NCI-H446 treated with DMSO at 0.1 percent for 48 hours (cell line): ENCODE measurements at places on chromosomes 1 and 21.

DNA sequence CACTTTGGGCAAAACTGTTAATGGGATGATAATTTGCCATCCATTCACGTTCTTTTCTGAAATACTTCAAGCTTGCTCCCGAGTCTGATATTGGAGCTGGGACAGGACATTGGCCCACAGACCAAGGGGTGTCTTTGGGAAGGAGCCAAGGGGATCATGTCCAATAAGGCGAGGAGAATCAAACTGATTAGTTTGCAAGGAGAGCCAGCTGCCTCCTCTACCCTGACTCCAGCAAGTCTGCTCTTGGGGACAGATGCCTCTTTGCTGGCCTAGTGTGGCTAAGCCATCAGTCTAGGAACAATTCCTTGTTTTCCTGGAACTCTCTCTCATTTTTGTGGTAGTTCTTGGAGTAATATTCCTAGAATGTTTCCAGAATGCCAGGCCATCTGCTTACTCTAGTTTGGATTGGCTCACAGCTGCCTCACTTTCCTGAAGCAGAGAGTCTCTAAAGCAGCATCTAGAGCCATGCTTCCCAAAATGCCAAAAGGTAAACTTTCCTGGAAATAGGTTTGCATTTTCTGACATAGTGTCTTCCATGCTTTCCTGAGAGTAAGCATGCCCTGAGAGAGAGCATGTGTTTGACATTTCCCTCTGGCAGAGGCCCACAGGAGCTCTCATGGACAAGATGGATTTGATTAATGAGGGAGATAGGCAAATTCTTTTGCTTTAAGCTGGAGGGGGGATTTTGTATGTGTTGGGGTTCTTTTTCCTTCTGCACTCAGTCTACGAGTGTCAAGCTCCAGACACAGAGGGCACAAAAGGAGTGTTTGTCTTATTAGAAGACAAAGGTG, 145.6 kb downstream of the GDAP2 start:
- peak; percentile 87 for DNase-seq

DNA sequence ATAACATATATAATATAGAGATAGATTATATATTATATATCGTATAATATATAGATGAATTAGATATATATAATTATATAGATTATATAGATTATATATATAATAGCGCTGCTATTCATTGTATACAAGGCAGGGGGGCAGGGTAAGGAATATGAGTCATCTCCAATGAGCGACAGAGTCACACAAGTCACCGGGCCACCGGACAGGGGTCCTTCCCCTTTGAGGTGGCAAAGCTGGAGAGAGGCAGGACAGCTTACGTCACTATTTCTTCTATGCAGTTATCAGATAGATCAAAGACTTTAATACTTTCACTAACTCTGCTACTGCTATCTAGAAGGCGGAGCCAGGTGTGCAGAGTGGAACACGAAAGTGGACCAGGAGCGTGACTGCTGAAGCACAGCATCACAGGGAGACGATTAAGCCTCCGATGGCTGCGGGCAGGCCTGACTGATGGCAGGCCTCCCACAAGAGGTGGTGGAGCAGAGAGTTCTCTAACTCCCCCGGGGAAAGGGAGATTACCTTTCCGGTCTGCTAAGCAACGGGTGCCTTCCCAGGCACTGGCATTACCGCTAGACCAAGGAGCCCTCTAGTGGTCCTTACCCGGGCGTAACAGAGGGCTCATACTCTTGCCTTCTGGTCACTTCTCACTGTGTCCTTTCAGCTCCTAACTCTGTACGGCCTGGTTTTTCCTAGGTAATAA, 2154.7 kb downstream of the MRPL39 start:
- no peak for DNase-seq

- DNase-seq, result no peak
These were observed 473.6 kb upstream of the ZP4 start for GRCh38 chr1:238364214-238364892.

GRCh38 chr21:28444557-28444956, 548.1 kb downstream of the LTN1 start:
- no peak for DNase-seq

- DNase-seq, result no peak
These were observed 154.1 kb downstream of the TRABD2B start for GRCh38 chr1:47843059-47843458.

- no peak for DNase-seq
These were observed 38.0 kb upstream of the DESI2 start for GRCh38 chr1:244614879-244615278.

GRCh38 chr1:200453553-200453905, 43.7 kb upstream of the ZNF281 start:
- no peak for DNase-seq

GRCh38 chr1:13869172-13869797, 169.3 kb downstream of the PRDM2 start:
- DNase-seq, result no peak

GRCh38 chr1:56437959-56438358, 141.4 kb downstream of the PLPP3 start:
- no peak for DNase-seq

- no peak for DNase-seq
These were observed 5.7 kb upstream of the PAXBP1 start for GRCh38 chr21:32777269-32777668.

GRCh38 chr1:245014247-245015029, 140.3 kb upstream of the KIF26B start:
- no peak for DNase-seq

- no peak for DNase-seq
These were observed 772 bp downstream of the ADAM15 start for GRCh38 chr1:155051777-155052398.

DNA sequence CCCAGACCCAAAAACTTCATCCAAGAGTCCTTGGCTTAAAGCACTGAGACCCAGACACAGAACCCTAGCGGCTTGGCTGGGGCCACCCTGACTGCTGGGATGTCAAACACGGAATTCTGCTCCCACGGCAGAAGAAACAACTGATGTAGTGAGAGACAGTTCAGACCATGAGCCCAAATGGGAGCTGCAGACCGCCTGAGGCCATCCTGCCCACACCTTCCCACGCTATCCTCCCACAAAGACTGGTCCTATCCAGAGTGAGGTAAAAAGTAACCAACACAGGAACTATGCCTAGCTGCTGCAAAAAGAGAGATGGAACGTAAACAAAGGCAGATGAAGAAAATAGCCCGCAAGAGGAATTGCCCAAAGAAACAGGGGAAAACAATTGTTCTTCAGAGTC, 203.3 kb downstream of the PTPRU start:
- DNase-seq, result no peak

DNA sequence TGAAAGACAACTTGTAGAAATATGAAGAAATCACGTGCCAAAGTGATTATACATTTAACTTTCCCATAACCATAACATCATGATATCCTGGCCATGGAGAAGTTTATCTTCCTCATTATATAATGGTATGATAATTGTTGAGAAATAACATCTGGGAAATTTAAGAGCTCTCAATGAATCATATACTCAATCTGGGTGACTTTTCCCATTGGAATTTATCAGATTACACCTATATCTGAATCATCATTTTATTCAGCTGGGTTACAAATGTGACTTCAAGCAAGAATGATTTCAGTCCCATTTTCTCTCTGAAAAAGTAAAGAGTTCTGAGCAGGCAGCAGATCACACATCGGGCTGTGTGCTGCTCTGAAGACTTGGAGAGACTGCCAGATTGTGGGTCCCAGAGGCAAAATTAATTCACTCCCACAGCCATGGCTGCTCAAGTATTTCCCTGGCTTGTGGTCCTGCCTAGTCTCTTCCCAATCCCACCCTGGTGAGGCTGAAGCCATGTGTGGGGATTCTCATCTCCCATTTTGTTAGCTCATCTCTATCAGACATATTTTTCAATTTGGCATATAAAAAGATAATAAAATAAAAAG, 278.0 kb downstream of the MRPL39 start:
- no peak for DNase-seq

DNA sequence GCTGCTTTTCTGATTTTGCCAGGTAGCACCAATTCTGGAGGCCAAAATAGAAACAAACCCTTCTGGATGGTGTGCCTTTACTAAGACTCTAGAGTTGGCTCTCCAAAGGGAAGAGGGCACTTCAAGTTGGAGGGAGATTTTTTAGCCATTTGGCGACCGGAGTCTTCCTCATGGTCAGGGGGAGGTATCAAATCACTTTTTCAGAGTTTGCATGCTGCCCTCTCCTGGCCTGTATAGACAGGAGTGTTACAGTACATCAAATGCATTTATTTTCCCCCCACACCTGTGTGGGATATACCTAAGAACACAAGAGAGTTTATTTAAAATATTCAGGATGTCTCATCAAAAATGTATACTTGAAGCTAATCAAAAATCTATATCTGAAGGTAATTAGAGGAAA, 3.2 kb downstream of the GREM2 start:
- DNase-seq, result no peak

- DNase-seq, result no peak
These were observed 6.7 kb downstream of the HECTD3 start for GRCh38 chr1:45004281-45004920.

- no peak for DNase-seq
These were observed 39.9 kb downstream of the C1orf198 start for GRCh38 chr1:230828421-230828820.

- no peak for DNase-seq
These were observed 43.3 kb upstream of the PUM1 start for GRCh38 chr1:31108861-31109260.

DNA sequence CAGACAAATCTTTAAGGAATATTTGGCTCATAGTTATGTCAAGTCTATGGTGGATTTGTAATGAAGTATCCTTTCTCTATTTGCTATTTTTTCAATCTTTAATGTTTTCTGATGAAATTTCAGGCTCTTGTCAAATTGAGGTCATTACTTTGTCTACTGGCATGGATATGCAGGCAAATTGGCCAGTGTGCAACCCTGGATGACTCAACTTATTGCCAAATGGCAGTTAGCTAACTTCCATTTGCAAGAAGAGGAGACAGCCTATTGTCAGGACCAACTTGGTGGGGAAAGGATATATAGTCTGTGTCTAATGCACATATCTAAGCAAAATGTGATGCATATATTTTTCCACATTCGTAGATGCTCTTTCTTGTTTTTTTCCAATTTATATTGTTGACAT, 530.5 kb downstream of the PTBP2 start:
- peak; percentile 62 for DNase-seq

DNA sequence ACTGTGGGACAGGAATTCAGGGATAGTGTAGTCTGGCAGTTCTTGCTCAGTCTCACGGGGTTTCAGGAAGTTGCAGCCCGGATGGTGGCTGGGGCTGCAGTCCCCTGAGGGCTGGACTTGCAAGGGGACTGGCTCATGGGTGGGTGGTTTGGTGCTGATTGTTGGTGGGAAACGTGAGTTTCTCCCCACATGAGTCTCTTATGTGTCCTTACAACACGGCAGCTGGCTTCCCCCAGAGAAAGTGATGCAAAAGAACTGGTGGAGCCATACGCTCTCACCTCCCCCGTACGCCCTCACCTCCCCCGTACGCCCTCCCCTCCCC, 64.9 kb downstream of the EVA1C start:
- DNase-seq, result no peak

DNA sequence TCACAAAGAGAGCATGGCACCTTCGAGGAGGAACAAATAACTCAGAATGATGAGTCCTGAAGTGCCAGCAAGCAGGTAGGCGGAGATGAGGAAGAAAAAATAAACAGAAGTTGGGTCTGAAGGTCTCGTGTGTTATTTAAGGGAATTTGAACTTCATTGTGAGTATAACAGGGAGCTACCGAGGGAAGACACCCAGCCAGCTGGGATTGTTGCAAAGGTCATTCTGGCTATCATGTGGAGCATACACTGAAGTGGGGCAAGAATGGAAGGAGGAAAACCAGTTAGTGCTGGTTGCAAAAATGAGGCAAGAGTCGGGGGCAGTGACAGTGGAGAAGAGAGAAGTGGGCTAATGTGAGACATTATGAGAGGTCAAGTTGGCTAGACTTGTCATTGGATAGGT, 53.6 kb upstream of the RAP1A start:
- DNase-seq, result no peak

DNA sequence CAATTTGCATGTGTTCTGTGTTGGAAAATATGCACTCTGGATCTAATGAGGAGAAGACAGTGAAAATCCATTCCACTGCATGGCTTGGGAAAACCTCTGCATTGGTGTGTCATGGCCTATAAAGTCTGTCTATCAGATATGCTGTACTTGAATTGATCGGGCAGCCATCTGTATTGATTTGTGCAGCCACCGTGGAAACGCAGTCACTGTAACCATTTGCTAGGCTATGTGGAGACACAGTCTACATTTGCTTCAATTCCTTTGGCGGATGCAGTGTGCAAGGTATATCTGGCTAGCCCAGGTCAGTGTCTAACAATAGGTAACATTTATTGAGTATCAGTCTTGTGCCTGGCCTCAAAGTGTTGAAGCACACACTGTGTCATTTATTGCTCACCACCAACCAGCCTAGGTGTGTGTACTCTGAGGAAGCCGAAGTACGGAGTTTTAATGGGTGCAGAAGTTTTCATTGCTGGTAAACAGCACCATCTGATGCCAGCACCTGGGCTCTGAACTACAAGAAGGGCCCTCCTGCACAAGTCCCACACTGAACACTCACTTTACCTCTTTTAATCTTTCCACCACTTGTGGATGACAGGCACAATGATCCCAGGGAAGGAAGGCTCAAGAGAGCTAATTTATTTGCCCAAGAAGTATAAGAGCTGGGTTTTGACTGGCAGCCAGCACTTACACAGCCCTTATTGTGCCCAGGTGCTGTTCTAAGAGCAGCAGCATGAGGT, 83.4 kb downstream of the DAB1 start:
- DNase-seq, result no peak

DNA sequence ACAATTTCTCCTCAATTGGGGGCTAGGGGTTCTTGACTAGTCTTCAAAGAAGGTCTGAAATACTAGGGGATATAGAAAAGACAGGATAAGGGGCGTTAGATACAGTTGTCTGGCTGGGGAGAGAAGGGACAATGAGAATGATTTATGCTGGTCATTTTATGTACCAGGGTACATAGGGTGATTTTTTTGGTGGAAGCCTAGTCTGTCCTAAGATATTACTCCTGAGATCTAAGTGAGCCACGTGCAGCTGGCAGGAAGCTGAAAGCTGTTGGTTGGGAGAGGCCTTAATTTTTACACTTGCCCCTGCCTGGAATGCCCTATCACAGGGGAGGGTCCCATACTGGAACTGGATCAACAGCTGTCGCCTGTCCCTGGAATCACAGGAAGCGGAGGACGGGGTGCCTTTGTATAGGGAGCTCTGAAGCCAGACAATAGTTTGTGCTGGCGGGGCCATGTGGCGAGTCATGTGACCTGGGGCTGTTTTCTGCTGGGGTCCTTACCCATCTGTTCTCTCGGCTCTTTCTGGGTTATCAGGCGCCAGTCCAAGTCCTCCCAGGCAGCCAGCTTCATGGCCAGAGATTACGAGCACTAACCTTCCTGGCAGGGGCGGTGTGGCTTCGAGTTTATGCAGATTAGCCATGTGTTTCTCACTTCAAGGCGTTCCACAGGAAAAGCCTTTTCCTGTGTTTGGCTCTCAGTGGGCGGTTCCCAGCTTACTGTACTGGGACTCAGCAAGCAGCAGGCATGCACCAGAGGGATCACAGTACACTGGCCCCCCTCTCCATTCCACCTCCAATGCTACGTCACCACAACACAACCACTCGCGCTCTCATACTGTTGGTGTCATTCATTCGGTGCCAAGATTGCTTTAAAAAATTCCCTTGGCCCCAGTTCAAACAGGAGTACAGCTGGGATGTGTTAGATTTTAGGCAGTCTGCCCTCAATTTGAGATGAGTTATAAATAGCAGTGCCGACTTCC, 27.5 kb downstream of the ARID1A start:
- peak; percentile 100 for DNase-seq
